Lung (tissue), 17 donors: ENCODE measurements at places on chromosomes 1 and 21.

GRCh38 chr1:180962178-180962577 lies 49.5 kb downstream of the KIAA1614 start:
- H3K4me1 ChIP-seq = no peaks in the 10 kb centered on the region
- no peak overlapping the region for H3K27ac ChIP-seq
- no peaks in the 10 kb centered on the region for H3K27me3 ChIP-seq
- DNase-seq = no peak

- H3K4me3 ChIP-seq = no peak overlapping the region
- H3K27me3 ChIP-seq = peaks cover 11% of the 10 kb centered on the region
- H3K36me3 ChIP-seq = no peaks in the 10 kb centered on the region
- DNase-seq = no peak
- peaks cover 9% of the 10 kb centered on the region for H3K4me1 ChIP-seq
Observed at GRCh38 chr21:44354775-44355771, 1.7 kb downstream of the TRPM2 start.

DNA sequence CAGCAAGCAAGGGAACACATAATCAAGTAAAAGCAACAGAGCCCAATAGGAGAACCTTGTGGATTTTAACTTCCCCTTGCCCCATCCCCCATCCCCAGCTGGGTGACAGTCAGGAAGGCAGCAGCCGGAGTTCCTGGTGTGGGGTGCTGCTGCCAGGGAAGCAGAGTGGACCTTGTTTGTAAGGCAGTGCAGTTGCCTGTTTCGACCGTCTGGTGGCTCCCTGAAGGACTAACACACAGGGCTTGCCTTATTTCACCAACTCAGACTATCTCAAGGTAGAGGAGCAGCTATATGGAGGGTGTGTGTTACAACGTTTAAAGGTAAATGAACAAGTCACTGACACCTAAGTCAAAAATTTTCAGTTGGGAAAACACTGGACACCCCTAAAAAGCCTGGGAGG lies 6.6 kb downstream of the KRTAP10-8 start:
- no peaks in the 10 kb centered on the region for H3K27me3 ChIP-seq
- H3K36me3 ChIP-seq = no peaks in the 10 kb centered on the region
- no peak overlapping the region for H3K27ac ChIP-seq
- H3K4me1 ChIP-seq = no peaks in the 10 kb centered on the region
- no peak for DNase-seq

DNA sequence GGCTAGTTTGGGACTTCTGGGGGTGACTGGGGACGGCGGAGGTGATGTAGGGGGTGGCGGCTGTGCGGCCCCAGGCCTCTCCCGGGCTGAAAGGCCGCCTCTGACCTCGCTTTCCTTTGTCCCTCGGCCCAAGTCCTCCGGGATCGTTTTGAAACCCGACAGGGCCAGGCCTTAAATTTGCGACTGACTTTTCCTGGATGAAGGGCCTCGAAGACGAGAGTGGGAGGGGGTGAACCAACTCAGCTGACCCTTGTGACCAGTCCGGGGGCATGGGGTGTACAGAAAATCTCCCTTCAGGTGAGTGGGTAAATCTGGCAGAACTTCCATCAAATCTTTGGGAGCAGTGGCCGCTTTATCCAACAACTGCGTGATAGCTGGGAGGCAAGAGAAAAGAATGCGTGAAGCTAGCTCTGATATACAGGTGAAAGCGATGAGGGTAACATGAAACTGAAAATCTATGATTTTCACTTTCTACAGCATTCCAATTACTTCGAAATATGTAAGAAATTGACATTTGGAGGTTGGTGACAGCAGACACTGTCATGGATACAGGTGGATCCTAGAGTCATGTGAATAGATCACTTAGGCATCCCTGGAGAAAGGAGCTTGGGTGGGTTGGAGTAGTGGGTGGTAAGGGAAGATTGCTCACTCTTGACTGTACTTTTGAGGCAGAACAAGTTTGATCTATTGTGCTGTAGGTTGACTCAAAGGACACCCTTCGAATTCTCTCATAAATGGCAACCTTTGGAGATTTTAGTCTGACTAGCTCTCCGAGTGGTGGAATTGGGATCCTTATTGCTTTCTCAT lies 885 bp downstream of the AHCYL1 start:
- H3K27ac ChIP-seq = peak overlapping the region; percentile 97
- peak overlapping the region; percentile 82 for H3K4me3 ChIP-seq
- peaks cover 5% of the 10 kb centered on the region for H3K36me3 ChIP-seq
- H3K4me1 ChIP-seq = peaks cover 2% of the 10 kb centered on the region
- no peaks in the 10 kb centered on the region for H3K27me3 ChIP-seq

GRCh38 chr1:229159668-229160544 lies 111.0 kb upstream of the RAB4A start:
- H3K27ac ChIP-seq = no peak overlapping the region
- peak; percentile 19 for DNase-seq
- no peaks in the 10 kb centered on the region for H3K36me3 ChIP-seq
- no peak overlapping the region for H3K4me3 ChIP-seq
- H3K27me3 ChIP-seq = no peaks in the 10 kb centered on the region

DNA sequence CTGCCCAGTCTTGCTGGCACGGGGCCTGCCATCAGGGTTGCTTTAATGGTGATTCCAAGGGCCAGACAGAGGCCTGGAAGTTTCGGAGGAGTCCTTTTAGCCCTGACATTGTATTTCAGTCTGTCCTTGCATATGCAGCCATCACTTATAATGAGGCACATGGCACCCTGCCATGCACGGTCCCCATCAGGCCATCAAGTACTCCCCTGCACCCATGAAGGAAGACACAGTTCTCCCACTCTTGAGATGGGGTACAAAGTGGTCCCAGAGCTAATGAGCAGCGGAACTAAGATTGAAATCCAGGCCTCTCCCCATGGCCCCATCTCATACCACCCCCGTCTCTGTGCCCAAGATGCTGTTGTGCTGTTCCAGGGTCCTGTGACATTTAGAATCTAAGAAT lies 596.6 kb downstream of the PTPRU start:
- H3K27me3 ChIP-seq = no peaks in the 10 kb centered on the region
- H3K36me3 ChIP-seq = no peaks in the 10 kb centered on the region
- H3K27ac ChIP-seq = no peak overlapping the region
- H3K4me3 ChIP-seq = no peak overlapping the region
- no peaks in the 10 kb centered on the region for H3K4me1 ChIP-seq

DNA sequence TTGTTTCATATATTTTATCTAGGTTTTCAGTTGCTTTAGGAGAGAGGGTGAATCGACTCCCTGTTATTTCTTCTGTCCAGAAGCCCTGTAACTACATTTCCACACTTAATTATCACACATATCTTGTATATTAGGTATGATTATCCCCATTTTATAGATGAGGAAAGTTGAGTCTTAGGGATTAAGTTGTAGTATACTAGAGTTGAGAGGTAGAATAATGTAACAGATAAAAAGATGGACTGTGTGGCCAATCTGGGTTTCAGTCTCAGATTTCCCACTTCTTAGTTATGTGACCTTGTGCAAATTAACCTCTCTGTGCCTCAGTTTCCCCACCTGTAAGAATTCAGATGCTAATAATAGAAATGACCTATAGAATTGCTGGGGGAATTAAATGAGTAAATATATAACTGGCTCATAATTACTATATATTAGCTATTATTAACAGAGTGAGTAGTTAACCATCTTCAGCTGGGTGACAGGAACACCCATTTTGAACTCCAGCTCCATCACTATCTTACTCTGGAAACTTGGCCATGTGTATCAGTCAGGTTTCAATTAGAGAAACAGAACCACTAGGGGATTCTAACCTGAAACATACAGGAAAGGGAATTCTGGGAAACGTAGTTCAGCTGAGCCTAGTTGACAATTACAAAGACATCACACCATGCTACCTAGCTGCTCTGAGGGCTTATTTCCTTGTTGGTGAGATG lies 20.4 kb upstream of the FOXO6 start:
- no peaks in the 10 kb centered on the region for H3K4me1 ChIP-seq
- H3K36me3 ChIP-seq = no peaks in the 10 kb centered on the region
- no peak for DNase-seq
- no peak overlapping the region for H3K4me3 ChIP-seq
- H3K27ac ChIP-seq = no peak overlapping the region

DNA sequence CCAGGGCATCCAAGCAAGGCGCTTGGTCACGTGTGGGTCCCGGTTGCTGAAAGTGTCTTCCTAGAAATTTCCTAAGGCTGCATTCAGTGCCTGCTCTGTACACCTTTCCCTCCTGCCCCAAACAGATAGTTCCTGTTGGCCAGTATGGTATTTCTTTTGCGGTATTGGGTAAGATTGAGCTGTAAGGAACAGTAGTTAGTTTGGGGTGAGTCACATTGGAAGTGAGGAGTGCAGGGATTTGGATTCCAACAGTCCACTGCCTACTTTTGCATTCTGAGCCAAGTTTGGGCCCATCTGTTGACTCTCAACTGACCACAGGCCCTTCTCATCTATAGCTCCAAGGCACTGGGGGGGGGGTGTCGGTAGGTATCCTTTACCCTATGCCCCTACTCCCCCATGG lies 83.4 kb downstream of the MAP3K21 start:
- no peaks in the 10 kb centered on the region for H3K36me3 ChIP-seq
- H3K4me3 ChIP-seq = no peak overlapping the region
- H3K27me3 ChIP-seq = no peaks in the 10 kb centered on the region
- no peak for DNase-seq

DNA sequence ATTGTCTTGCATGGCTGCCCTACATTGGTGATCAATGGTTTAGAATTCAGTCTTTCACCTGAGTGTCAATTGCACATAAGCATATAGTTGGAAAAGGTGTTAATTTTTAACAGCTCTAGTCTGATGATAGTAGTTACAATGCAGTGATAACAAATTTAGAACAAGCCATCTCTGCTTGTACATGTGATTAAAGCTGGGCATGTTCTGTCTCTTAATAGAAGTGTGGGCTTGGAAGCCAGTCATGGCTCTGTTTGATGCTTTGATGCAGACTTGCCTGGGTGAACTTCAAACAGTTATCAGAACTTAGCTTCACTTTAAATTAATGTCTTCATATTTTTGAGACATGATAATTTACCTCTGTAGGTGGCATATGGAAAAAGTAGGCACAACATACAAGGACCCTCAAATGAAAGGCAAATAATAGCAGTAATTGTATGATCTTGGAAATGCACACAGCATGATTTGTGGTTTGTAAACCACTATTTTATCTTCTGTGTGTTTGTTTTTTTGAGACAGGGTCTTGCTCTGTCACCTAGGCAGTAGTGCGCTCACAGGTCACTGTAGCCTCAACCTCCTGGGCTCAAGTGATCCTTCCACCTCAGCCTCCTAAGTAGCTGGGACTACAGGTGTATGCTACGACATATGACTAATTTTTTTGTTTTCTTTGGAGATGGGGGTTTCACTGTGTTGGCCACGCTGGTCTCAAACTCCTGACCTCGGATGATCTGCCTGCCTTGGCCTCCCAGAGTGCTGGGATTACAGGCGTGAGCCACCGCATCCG lies 3.8 kb downstream of the DDI2 start:
- no peaks in the 10 kb centered on the region for H3K27me3 ChIP-seq
- peaks cover 36% of the 10 kb centered on the region for H3K4me1 ChIP-seq
- peaks cover 2% of the 10 kb centered on the region for H3K36me3 ChIP-seq
- H3K27ac ChIP-seq = no peak overlapping the region
- no peak overlapping the region for H3K4me3 ChIP-seq

GRCh38 chr1:203462143-203462542 lies 13.5 kb upstream of the PRELP start:
- DNase-seq = no peak
- H3K4me1 ChIP-seq = no peaks in the 10 kb centered on the region
- no peak overlapping the region for H3K27ac ChIP-seq
- no peaks in the 10 kb centered on the region for H3K36me3 ChIP-seq
- H3K4me3 ChIP-seq = no peak overlapping the region
- H3K27me3 ChIP-seq = no peaks in the 10 kb centered on the region
